ENCODE measurements at places on chromosomes 16 and 17. TPM values are rescaled to one million over a fixed set of nuclear protein-coding genes. Genes with fewer than 3 reads are reported as not detected.
A peak's percentile ranks its signal among the peaks of the same experiment; 100 is the strongest.

ATP1B2 gene
- total RNA-seq, result 0.10 TPM

DNA sequence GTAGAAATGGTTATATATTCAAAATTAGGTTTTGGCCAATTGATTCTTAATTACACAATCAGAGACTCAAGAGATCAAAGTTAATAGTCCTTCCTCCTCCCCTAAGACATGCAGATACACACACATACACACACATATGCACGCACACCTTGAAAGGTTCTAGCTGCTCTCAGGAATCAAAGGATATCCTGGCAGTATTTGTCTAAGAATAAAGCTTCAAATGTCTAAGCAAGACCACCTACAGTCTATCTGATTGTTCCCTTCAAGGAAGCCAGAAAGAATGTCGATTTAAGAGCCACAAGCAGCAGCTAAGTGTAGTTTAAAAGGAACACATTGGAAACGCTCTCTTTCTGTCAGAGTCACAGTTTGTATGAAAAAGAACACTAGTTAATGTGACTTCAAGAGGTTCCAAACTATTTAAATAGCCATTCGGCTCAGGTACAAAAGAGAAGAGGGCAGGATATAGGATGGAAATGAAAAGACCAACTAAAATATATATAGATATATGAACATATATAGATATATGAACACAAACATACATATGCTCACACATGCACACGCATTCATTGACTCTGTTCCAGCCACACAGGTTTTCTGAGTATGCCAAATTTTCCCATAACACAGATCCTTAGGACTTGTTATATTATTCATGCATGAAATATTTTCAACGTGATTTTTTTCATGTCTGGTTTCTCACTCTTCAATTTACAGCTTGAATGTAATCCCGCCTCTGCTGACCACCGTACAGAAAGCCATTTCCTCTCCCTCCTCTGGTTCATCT, 79.0 kb downstream of the CDH8 start:
- no peak for DNase-seq

DNA sequence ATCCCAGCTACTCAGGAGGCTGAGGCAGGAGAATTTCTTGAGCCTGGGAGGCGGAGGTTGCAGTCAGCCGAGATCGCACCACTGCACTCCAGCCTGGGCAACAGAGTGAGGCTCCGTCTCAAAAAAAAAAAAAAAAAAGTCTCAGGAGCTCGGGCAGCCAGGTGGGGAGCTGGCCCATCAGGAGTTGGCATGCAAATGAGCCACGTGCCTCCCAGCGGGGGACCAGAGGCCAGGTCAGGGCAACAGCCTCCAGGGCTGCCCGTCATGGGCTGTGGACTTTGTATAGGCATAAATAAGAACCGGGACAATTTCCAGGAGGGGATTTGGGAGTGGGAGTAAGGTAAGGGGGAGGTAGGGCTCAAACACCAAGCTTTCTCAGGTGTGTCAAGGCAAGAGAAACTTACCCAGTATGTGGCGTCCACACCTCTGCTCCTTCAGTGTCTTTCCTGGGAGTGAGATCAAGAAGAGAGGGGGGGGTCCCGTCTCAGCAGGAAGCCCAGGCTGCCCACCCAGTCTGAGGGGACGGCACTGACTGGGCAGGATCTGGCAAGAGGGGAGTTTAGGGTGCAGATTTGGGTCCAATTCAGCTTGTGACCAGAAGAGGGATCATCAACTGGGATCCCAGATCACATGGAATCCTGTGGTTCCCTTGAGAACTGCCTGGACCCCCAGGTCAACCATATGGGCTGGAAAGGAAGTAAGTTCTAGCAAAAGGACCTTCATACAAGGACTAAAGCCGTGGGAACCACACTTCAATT, 22.3 kb upstream of the G6PC1 start:
- no peak for DNase-seq

DNA sequence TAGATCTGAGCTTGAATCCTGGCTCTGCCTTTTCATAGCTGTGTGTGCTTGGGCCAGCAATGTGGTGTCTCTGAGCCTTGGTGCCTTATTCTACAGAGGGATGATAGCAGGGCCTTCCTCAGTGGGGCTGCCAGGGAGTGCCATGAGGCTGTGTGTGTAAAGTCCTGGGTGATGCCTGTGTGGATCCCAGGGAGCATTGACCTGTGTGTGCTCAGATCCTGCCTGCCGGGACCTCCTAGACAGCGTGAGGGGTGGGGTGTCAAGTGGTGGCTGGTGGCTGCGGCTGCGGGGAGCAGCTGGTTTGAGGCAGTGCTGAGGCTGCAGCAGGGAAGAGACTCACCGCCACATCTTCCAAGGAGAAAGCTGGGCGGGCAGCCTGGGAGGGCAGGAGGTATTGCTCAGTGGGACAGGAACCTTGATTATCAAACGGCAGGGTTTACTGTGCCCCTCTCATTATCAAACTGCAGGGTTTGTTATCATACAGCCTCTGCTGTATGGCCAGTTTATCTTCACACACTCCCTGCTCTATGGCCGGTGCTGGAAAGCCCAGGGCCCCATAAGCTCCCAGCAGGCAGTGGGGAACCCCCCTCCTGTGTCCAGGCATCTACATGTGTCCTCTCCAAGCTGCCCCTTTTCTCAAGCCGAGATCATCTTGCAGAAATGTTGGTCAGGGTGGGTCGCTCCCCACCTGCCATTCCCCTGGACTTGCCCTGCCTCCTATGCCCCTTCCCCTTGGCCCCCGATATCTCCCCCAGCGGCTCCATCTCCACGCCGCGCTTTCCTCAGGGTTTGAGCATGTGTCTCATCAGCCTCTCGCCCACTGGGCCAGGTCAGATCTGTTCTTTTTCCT, 3.1 kb upstream of the ADCY7 start:
- no peak for DNase-seq

- DNase-seq, result peak; percentile 54
These were observed 443.3 kb downstream of the UTP18 start for GRCh38 chr17:51703361-51704341.

- peak; percentile 78 for DNase-seq
These were observed 159.4 kb upstream of the CHMP6 start for GRCh38 chr17:80832266-80832676.

GRCh38 chr16:50284131-50284911, 18.0 kb downstream of the ADCY7 start:
- DNase-seq, result no peak

DNA sequence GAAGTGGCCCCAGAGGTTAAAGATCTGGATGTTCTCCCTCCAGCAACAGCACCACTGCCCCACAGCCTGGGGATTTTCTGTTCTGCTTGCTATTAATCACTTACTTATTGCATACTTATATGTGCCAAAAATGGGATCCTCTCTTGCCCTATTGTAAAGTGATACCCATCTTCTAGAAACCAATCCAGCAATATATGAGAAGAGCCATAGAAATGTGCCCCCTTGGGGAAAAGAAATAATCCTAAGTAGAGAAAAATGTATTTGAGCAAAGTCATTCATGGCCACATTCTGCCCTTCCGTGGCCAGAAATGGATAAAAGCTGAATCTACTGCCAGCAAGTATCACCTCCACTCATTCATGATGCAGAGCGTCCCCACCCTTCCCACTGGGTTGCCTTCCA, 20.9 kb downstream of the SOST start:
- no peak for DNase-seq

CD300A gene
- not detected for total RNA-seq

DNA sequence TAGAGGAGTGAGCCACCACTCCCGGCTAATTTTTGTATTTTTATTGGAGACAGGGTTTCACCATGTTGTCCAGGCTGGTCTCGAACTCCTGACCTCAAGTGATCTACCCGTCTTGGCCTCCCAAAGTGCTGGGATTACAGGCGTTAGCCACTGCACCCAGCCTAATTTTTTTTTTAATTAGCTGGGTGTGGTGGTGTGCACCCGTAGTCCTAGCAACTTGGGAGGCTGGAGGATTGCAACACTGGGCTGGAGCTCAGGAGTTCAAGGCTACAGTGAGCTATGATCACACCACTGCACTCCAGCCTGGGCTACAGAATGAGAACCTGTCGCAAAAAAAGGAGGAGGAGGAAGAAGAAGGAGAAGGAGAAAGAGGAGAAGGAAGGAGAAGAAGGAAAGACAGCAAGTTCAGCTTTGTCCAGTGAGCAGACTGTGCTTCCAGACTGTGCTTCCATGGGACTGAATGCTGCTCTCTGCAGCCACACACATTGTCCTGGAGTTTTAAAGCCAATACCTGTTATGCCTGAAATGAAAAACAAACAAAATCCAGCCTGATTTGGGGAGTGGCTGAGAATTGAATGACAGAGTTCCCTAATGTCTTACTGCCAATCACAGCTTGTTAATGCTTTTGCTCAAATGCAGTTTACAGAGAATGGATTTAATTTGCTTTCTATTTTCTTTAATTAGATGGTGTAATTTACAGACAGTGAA, 2.8 kb upstream of the TNFRSF13B start:
- no peak for DNase-seq

DNA sequence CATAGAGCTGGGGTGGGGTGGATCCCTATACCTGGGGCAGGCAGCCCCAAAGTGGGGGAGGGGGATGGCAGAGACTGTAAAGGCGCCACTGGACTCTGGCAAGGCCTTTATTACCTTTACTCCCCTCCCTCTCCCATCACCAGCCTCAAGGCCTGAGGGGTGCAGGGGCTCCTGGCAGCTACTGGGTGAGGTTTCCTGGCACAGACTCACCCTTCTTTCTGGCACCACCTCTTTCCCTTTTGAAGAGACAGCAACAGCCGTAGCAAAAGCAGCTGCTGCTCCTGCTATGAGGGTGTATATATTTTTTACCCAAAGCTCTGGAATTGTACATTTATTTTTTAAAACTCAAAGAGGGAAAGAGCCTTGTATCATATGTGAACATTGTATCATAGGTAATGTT, 17.6 kb downstream of the RAPGEFL1 start:
- no peak for DNase-seq

- DNase-seq, result no peak
These were observed 74.9 kb upstream of the BCAR1 start for GRCh38 chr16:75326333-75326732.

- DNase-seq, result no peak
These were observed 1.6 kb upstream of the CA10 start for GRCh38 chr17:52160136-52160567.

ZNF423 gene
- total RNA-seq, result 0.20 TPM

Measured in M059J (cell line).